PC-3 (cell line): ENCODE measurements at places on chromosomes 11 and 22.
A peak's percentile ranks its signal among the peaks of the same experiment; 100 is the strongest.

DNA sequence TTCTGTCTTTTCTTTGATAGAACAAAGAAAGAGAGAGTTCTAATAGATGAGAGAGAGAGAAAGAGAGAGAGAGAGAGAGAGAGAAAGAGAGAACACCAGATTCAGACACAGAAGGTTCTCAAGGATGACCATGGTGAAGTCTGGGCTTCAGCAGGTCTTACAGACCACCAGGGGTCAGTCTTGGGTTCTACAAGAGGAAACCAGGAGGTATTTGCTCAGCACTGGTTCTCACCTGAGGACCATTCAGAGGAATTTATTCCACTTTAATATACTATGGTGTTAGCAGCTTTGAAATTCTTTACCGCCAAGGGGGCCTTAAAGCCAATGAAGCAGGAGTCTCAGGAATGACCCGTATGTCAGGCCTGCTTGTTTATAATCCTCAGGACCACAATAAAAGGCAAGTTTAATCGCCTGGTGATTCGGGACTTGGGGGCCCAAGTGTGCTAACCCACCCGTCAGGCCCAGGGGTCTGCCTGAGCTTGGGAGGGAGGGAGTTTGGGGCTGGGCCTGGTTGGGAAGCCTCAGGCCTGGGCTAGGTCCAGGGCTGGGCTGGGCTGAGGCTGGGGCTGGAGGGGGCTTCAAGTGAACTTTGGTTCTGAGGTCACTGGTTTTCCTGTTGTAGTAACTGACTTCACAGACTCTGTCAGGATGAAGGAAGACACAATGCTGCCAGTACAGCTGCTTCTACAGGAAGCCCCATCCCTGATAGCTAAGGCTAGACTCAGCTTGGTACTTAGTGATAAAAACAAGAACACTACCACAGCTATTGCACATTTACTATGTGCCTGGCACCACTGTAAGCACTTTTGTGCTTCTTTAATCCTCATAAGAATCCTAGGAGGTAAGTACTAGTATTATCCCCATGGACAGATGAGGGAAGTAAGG, 179.2 kb upstream of the ZBED5 start:
- DNase-seq, result peak; percentile 66

DNA sequence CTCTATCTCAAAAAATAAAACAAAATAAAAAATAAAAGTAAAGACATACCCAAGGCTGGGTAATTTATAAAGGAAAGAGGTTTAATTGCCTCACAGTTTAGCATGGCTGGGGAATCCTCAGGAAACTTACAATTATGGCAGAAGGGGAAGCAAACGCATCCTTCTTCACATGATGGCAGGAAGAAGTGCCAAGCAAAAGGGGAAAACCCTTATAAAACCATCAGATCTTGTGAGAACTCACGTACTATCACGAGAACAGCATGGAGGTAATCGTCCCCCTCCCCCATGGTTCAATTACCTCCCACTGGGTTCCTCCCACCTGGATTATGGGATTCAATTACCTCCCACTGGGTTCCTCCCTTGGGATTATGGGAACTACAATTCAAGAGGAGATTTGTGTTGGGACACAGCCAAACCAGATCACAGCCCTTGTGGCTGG, 8.3 kb upstream of the SSTR3 start:
- DNase-seq, result no peak

- peak; percentile 8 for DNase-seq
Observed at GRCh38 chr22:50696799-50697561, 24.4 kb downstream of the SHANK3 start.

DNA sequence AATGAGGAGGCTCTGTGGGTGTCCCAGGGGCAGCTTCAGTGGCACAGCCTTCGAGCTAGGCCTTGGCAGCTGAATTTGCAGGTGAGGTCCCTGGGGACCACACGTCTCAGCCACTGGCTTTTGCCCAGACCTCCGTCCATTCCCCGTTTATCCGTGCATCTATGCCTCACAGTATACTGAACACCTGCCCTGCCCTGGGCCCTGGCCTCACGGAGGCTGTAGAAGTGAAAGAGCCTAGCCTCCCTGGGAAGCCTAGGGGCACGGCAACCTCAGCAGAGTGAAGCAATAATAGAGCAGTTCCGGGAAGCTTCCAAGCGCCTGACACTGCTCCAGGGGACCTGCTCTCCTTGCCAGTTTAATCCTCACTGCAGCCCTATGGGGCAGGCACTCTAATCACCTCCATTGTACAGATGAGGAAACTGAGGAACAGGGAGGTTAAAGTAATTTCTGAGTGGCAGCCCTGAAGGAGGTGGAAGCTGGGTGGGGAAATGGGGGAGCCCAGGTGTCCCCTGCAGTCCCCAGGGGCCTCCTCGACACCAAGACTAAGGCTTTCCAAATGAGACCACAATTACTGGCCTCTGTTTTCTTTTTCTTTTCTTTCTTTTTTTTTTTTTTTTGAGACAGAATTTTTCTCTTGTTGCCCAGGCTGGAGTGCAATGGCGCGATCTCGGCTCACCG, 2.7 kb upstream of the NFAM1 start:
- DNase-seq, result no peak

- peak; percentile 89 for DNase-seq
Observed at GRCh38 chr11:102139081-102139498, 28.8 kb downstream of the YAP1 start.
